Stimulated activated CD8-positive, alpha-beta memory T cell treated with anti-CD3 and anti-CD28 coated beads, Interleukin-7, amount 100 ng/mL, for 4 hours (primary cell): ENCODE measurements at places on chromosomes 2 and 18.

DNA sequence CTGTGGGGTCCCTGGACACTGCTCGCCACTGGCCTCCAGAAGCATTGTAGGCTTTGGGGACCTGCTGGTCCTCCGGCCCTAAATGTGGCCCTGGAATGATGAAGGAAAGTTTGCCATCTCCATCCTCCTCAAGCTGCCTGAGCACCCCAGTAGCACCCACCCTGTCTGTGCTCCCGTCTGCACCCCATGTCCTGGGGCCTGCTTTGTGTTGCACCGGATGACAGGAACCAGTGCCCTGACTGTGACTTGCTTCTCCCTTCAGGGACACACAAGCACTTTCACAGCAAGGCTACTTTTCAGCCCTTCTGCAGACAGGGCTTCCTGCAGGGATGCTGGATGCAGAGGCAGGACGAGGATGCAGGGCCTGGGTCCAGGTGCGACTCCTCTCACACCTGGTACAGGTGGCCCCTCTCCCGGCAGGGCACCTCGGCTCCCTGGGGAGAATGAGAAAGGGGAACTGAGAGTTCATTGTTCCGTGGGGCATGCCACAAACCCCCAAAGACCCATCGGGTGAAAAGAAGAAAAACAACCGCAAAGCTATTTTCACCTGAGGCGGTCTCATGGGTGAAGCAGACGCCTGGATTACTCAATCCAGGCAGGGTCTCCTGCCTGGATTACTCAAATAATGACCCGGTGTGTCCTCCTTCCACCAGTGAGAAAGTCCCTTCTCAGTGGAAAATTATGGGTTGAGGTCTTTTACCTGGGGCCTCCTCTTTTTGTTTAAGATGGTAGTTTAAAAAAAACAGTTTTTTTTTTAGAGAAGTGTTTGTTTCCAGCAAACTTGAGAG lies 74.9 kb downstream of the LONRF2 start:
- no peak for DNase-seq

- no peak for DNase-seq
These were observed 11.4 kb downstream of the AGAP1 start for GRCh38 chr2:235505181-235505741.

DNA sequence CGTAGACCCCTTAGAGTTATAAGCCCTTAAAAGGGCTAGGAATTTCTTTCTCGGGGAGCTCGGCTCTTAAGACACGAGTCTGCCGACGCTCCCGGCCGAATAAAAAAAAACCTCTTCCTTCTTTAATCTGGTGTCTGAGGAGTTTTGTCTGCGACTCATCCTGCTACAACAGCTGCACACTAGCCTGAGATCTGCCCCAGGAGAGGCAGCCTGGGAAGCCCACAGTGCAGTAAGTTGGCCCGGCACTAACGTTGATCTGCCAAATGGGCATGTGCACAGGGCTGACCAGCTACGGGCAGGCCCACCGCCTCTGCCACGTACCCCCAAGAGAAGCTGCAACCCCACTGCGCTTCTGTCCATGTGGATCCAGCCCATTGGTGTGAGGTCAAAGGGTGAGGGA lies 8.4 kb upstream of the LIMS2 start:
- DNase-seq = no peak

- DNase-seq = no peak
These were observed 23.3 kb downstream of the RAB31 start for GRCh38 chr18:9731380-9731779.

GRCh38 chr2:28134262-28134812 lies 243.8 kb downstream of the BABAM2 start:
- DNase-seq = no peak

DNA sequence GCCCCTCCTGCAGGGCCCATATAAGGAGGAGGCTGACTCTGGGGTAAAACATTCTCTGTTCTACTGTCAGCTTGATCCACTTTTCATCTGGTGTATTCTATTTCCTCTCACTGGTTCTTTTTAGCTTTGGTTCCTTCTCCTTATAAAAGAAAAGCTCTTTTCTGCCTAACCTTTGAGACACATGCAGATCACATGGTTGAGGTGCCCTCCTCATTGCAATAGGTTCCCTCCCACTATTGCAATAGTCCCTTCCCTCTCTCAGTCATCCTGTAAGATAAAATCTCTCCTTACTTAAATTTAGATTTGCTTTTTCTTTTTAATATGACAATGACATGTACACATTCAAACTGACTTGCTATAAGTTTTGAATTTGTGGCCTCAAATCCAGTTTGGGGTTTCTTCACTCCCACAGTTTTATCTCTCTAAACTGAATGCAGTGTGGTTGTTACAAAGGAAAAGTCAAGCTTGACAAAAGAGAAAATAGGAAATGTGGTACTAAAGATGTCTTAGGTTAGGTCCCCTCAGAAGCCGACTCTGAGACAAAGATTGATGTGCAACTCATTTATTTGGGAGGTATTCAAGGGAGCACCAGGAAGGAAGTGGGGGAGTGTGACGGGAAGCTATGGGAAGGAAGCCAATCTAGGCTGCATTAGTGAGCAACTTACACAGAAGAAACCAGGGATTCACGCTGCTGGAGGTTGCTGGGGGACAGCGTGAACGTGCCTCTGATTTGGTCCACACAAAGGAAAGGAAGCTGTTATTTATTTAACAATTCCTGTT lies 127.6 kb upstream of the LINC00305 start:
- no peak for DNase-seq

DNA sequence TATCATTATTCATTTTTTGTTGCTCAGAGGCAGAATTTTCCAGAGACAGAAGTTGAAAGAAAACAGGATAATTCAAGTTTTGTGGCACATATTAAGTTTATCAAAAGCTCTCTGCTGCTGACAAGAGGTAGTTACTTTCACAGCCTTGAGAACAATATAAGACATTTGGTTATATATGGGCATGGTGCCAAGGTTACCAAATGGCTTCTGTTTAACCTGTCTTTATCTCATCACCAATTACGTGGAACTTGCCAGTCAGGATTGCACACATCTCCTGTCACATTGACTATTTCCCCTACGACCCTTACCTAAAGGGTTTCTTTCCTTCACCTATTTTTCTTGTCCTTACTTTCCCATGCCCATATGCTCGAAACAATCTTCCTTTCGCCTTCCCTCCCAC lies 35.9 kb downstream of the KLF7 start:
- no peak for DNase-seq

GRCh38 chr2:104733226-104733943 lies 120.5 kb upstream of the POU3F3 start:
- DNase-seq = no peak

GRCh38 chr2:174697255-174697654 lies 67.0 kb downstream of the CHRNA1 start:
- peak; percentile 35 for DNase-seq

- DNase-seq = no peak
These were observed 104.4 kb upstream of the SOX11 start for GRCh38 chr2:5587766-5588165.

- DNase-seq = no peak
These were observed 161.3 kb downstream of the RTP5 start for GRCh38 chr2:242030858-242031257.

DNA sequence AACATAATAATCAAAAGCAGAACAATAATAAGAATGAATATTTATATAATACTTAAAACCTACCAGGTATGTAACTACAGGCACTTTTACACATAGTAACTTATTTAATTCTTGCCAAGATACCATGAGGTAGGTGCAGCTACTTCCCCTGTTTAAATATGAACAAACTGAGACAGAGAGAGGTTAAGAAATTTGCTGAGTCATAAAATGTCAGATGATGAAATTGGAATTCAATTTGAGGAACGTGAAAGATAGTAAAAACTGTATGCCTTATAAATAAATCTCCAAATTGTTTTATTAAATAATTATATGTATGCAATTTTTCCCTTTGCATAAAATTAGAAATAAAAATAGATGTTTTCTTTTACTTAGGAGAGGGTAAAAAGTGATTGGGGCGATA lies 1103.3 kb upstream of the NRXN1 start:
- DNase-seq = no peak

GRCh38 chr18:41645589-41646360 lies 309.3 kb upstream of the PIK3C3 start:
- DNase-seq = no peak

DNA sequence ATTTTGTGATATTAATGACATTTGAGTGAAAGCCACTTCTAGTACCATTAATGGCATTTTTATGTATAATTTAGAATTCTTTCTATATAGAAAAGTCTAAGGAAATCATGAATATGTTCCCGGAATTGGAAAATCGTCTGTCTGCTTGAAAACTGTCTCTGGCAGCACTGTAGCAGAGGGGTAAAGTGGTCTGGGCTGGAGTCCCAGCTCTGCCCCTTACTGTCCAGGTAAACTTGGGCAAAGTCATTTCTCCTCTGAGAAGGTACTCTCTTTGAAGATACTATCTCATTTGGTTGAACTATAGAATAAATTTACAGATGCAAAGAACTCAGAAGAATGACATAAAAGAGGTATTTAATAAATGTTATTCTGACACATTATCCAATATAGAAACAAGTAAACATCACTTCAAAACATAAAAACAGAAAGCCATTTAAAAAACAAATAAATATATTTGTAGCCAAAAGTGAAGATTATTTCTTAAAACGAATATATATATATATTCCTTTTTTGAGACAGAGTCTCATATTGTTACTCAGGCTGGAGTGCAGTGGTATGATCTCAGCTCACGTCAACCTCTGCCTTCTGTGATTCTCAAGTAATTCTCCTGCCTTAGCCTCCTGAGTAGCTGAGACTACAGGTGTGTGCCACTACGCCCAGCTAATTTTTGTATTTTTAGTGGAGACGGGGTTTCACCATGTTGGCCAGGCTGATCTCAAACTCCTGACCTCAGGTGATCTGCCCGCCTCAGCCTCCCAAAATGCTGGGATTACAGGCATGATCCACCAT lies 149.8 kb upstream of the ITGA4 start:
- DNase-seq = no peak

GRCh38 chr2:189254268-189254883 lies 74.8 kb upstream of the COL5A2 start:
- no peak for DNase-seq

DNA sequence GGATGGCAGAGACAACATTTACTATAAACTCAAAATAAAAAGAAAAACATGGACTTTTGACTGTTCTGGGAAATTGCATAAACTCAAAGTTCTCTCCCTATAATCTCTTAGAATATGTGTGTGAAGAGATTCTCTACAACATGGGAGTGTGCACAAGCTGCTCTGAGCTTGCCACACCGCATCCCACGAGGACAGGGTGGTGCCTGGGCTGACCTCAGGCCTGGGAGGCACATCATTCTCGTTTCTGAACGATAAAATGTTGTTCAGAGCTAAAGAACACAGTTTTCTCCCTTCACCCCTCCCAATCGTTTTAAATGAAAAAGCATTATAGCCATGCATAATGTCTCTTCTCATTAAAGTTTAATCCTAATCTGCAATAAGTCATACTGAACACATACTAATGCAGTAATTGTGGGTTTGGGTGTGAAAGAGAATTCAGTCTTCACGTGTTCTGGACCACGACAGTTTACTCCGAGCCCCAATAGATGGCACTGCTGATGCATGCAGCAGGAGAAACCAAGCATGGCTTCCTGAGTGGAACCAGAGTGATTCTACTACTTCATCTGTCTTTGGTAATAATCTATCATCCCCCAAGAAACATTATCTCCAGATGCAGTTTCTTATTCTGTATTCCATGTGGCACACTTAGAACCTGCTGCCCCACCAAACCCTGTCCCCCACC lies 46.9 kb upstream of the LAMA1 start:
- no peak for DNase-seq

- DNase-seq = no peak
These were observed 470.0 kb downstream of the PIK3C3 start for GRCh38 chr18:42425025-42425424.

- no peak for DNase-seq
These were observed 97.8 kb downstream of the EPC2 start for GRCh38 chr2:148742373-148742772.

- no peak for DNase-seq
These were observed 616 bp downstream of the RNPEPL1 start for GRCh38 chr2:240568678-240569522.

DNA sequence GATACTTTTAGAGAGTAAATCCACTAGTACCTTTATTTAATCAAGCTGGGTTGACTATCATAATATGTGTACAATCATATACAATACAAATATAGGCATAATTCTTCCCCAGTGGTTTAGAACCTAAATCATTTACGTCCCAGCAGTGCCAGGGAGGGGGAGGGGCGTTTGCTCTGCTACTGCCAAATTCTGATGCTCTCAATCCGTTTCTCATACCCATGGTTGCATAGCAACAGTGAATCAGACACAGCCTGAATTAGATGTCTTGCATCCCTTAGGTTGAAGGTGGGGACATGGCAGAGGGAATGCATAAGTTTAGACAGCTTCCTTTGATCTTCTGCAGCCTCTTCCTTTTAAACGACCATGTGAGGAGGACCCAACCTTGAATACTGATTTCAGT lies 135.4 kb downstream of the ABCA12 start:
- DNase-seq = no peak
